ENCODE measurements at places on chromosomes 6 and 20.

DNA sequence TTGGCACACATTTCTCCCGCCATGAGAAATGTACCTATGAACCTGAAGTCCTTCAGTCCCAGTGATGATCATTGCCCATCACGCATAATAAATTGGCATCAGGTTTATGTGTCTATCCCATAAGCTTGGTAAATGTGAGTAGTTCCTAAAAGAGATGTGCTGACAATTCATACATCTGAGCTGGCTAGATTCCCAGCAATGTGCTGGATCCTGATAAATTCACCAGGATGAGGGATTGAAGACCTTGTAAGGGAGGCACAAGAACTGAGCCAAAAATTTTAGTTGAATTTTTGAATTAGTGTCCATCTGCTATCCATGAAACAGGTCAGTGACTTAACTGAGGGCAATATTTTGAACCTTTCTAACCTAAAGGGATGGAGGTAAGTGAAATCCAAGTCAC, 267.9 kb upstream of the CITED2 start:
- DNase-seq = no peak

GRCh38 chr6:142014515-142014914, 118.2 kb upstream of the GJE1 start:
- no peak for DNase-seq

- DNase-seq = peak; percentile 32
These were observed 60.4 kb upstream of the AKAP12 start for GRCh38 chr6:151179321-151179720.

- no peak for DNase-seq
These were observed 886 bp downstream of the SDCBP2 start for GRCh38 chr20:1327827-1328679.

DNA sequence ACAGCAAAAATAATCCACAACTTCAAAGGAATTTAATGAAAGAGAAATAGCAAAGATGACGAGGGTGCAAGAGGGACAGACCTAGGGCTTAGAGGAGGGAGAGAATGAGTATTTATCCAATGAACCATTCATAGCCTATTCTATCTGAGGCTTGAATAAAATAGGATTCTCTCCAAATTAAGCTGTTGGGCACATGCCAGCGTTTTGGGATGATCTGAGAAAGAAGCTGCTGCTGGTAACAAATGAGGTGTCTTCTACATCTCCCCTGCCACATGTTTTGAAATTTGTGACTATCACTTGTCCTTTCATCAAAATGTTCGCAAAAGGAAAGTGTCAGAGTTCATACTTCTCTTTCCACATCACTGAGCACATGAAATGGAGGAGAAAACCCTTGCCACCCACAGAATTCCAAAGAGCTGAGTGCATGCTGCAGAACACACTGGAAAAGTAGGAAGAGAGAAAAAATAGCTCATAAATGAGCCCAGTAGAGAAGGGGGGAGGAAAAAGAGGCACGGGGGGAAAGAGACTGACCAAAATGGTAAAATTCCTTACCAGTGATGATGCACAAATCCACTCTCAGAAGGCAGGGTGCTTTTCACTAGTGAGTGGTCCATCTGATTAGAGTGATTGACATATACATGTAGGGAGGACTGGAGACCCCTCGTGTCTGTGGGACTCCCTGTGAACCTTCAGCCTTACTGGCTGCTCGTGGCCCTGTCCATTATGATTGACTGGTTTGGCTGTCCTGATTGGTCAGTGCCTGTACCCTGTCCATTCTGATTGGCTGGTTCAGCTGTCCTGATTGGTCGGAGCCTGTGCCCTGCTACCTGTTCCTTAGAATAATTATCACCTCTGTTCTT, 180.5 kb downstream of the OGFRL1 start:
- DNase-seq = no peak

- DNase-seq = no peak
These were observed 13.9 kb upstream of the CD93 start for GRCh38 chr20:23099791-23100719.

- no peak for DNase-seq
These were observed 46.9 kb downstream of the OGFRL1 start for GRCh38 chr6:71335544-71335943.

DNA sequence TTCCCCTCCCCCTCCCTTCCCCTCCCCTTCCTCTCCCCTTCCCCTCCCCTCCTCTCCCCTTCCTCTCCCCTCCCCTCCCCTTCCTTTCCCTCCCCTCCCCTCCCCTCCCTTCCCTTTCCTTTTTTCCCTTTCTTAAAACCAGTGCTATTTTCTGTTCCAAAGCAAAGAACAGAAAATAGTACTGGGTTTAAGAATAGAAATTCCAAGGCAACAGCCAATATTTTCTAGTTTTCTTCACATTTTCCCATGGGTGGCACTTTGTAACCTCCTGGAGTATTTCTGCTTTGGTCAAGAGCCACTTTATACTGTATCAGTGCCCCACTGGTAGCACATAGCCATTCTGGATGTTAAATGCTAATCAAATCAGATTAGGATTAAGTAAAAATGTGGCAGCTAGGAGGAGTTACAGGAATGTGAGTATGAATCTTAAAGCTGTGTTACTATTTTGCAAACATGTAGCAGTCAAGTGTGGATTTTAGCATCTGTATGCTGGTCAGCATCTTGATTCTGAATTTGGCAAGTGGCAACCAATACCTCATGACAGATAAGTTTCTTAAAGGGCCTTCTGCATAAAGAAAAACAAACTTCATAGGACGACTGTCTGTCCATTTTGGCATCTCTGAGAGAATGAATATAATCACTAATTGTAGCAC, 126.4 kb downstream of the CEP57L1 start:
- DNase-seq = no peak

- peak; percentile 62 for DNase-seq
These were observed 29.3 kb upstream of the TRIM27 start for GRCh38 chr6:28953039-28953584.
